Stimulated activated CD8-positive, alpha-beta memory T cell treated with anti-CD3 and anti-CD28 coated beads, Interleukin-4, amount 100 ng/mL, for 1 hour (primary cell): ENCODE measurements at places on chromosomes 16 and 17.

- no peak for DNase-seq
Observed at GRCh38 chr17:35011671-35012216, 31.4 kb downstream of the LIG3 start.

GRCh38 chr16:22317625-22318024 is 20.4 kb downstream of the POLR3E start:
- DNase-seq = no peak

DNA sequence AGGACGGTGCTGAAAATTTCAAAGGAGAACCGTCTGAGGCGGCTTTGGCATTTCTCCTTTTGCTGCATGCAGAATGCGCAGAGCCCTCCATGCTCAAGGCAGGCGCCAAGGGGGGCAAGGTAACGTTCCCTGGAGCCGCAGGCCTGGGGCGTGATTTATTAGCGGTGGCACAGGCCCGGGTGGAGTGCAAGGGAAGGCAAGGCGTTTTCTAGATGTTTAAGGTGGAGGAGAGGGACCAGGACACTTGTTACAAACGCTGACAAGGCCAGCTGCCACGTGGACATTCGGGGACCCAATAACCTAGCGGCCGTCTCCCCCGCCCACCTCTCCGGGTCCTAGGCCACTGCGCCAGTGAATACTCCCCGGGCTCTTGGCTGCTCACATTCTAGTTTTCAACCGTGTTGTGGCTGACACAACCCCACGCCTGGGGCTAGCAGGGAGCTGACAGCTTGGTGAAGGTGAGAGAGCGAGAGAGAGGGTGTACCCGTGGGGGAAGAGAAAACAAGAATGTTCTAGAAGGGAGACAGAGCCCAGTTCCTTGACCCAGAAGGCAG is 250.1 kb downstream of the C16orf95 start:
- DNase-seq = no peak

GRCh38 chr16:60166111-60166510 is 1432.0 kb upstream of the GOT2 start:
- DNase-seq = no peak

DNA sequence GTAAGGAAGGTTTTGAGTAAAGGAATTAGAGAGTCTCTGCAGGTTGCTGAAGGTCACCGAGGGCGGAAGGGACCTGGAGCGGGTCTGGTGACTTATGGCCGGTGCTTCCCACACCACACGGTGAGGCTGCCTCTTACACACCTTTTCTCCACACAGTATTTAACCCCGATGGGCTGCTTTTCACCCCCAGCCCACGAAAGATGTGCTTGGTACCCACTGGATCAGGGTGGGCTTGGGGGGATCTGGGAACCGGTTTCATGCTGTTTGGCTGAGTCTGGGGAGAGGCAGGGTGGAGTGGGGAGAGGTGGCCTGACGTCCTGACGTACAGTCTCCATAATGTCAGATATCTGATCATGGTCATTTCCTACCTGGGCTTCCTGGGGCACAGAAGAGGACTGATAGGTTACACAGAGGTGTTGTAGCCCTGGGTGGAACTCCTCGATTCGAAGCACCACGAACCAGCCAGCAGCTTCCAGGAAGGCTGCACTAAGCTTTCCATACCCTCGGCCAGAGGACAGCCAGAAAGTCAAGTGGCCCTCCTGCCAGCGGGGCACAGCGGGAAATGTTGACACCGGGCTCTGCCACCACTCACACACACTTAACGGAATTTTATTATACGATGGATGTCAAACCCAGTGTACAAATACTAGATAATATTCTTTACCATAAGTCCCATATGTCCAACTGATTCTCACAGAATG is 34.0 kb downstream of the OR1D5 start:
- DNase-seq = no peak

- no peak for DNase-seq
Observed at GRCh38 chr17:74008196-74008595, 195.3 kb upstream of the RPL38 start.

DNA sequence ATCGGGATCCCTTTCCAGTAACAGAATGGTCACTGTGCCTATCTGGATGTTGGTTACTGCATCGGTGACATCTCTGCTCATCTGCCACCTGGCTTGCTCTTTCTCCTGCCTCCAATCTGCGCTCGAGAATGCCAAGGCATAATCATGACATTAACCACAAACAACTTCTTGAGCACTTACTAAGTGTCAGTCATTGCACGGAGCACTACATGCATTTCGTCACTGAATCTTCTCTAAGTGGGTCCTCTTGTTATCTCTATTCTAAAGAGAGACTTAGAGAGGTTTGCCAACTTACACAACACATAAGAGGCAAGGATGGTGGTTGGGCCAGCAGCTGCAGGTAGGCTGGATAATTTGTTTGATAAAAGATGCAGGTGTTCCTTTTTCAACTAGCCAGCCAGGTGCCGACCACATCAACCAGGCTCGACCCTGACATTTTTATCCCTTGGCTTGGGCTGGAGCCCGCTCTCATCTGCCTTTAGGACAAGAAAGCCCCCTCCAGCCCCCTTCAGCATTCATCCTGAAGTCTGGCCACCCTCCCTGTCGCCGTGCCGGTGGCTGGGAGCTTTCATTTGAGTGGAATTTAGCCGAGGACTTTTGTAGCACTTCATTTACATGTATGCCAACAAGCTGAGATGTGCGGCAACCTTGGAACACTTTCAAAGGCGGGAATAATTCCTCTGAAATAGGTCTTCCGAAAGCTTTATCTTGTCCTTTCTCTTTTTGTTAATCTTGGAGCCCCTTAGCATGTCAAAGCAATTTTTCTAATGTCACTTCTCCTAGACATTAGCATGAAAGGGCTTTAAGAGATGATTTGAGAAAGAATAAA is 89.3 kb upstream of the NKD1 start:
- DNase-seq = no peak

GRCh38 chr17:72467841-72468653 is 347.2 kb downstream of the SOX9 start:
- DNase-seq = no peak

DNA sequence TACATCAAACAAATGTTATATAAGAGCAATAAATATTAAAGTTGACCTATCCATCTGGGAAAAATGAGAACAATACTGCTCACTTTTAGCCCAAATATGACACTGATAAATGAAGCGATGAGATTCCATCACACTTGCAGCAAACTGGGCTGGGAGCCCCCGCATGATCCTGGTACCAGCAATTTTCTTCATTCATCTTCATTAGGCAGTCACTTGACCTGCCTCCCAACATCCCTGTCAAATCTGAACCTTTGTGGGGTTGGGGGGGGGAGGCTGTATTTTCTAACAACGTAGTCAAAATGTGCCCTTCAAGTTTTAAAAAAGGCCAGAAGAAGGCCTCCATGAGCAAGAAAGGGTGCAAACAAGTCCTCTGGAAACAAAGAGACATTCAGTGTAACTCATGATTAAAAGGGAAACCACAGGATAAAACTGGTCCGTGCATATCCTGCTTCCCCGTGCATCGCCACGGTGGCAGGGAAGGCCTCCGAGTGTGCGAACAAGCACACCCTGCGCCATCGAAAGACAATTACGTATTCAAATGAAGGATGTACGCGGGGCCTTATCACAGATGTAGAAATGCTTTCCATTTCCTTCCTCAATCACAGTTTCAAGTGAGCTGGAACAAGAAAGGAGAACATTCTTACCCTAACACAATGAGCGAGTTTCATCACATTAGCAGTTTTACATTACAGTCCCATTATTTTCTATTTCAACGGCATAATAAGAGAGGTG is 48.4 kb downstream of the TOX3 start:
- no peak for DNase-seq

DNA sequence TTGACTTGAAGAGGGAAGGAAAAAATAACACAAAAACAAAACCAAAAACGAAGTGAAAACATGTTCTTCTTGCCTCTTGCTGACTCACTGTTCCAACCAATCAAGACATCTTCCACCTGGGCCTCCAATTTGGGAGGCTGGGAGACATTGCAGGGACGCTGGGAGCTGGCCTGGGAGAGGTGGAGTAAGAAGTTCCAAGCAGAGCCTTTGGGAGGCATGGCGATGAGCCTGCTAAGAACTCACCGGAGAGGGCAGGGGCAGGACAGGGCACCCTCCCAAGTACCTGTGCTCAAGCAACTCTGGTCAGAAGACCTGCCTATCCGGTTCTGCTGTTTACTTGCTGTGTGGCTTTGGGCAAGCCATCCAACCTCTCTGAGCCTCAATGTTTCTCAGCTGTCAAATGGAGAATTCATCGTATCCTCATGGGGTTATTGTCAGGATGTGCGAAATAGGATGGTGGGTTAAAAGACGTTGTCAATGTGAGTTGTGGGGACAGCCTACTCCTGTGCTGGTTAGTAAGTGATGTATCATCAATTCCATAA is 856 bp upstream of the GLP2R start:
- DNase-seq = no peak

- DNase-seq = no peak
Observed at GRCh38 chr16:75044800-75045361, 46.1 kb downstream of the ZNRF1 start.

- DNase-seq = no peak
Observed at GRCh38 chr16:17312094-17312710, 158.6 kb downstream of the XYLT1 start.

DNA sequence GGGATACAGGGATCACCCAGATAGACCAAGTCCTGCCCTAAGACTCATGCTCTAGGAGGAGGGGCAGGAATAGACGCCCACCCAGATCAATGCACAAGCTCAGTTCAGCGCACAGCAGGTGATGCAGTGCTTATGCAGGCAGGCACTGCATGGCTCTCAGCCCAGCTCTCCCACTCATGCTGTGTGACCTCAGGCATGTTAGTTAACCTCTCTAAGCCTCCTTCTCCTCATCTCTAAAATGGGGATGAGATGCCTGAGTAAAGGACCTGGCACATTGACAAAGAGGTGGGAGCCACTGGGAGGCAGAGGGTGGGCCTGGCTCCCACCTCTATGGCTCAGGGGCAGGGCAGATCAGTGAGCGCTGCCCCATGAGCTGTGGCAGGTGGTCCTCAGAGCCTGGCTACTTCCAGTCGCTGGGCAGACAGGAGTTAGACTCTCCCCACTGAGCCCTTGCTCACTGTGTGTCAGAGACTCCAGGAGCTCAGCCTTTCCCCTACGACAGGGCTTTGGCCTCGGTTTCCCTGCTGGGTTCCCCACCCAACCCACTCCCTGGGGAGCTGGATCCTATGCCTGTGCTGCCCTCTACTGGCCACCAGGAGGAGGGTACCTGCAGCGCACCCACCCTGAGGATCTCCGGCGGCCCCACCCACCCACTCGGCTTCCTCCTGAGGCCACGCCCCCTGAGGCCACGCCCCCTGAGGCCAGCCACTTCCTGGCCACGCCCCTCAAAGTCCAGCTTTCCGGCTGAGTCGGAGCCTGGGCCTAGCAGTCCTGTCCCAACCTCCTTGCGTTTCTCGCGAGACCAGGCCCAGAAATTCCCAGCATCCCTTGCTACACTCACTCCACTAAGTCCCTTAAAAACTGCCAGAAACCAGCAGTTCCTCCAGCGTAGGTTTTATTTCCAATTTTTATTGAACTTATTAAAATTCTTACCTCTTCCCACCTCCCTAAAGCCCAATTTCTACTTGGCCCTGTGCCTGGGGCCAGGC is 196.1 kb downstream of the GSG1L start:
- DNase-seq = no peak

DNA sequence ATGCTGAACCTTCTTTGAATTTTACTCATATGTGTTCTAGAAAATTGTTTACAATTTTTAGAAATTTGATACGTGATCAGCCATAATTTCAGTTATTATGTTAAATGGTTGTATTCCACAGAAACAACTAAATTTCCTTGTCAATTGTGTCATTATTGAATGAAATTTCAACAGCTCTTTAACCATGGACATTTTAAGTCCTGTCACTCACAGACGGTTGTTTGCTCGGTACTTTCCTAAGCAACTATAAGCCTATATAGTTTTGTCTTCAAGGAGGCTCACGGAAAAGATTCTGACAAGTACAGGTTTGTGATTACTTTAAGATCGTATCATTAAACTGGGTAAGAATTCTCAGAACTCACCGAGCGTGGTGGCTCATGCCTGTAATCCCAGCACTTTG is 31.8 kb downstream of the SLC39A11 start:
- no peak for DNase-seq

DNA sequence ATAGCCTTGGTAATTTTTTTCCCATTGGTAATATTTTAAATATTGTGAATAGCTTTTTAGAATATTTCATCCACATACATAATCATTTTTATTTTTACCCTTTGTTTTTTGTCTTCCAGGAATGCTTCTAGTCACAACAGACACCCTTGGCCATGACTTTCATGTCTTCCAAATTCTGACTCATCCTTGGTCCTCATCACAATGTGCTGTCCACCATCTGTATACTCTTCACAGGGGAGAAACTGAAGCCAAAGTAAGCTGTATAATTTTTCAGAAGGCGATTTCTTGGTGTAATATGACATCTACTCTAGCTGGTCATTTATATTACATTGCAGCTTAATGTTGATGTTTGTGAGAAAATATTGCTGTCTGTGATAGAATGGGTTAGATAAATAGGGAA is 269.4 kb downstream of the BCAS3 start:
- DNase-seq = no peak

- no peak for DNase-seq
Observed at GRCh38 chr17:82587234-82588086, 60.8 kb downstream of the WDR45B start.
